ENCODE measurements at places on chromosomes 5 and 9. TPM values are rescaled to one million over a fixed set of nuclear protein-coding genes. Genes with fewer than 3 reads are reported as not detected.

GRCh38 chr5:117041926-117042595 is 467.4 kb upstream of the SEMA6A start:
- H3K4me1 ChIP-seq, result no peaks in the 10 kb centered on the region
- H3K27ac ChIP-seq, result no peak overlapping the region
- no peak for DNase-seq
- H3K4me3 ChIP-seq, result no peak overlapping the region
- H3K27me3 ChIP-seq, result no peaks in the 10 kb centered on the region

DNA sequence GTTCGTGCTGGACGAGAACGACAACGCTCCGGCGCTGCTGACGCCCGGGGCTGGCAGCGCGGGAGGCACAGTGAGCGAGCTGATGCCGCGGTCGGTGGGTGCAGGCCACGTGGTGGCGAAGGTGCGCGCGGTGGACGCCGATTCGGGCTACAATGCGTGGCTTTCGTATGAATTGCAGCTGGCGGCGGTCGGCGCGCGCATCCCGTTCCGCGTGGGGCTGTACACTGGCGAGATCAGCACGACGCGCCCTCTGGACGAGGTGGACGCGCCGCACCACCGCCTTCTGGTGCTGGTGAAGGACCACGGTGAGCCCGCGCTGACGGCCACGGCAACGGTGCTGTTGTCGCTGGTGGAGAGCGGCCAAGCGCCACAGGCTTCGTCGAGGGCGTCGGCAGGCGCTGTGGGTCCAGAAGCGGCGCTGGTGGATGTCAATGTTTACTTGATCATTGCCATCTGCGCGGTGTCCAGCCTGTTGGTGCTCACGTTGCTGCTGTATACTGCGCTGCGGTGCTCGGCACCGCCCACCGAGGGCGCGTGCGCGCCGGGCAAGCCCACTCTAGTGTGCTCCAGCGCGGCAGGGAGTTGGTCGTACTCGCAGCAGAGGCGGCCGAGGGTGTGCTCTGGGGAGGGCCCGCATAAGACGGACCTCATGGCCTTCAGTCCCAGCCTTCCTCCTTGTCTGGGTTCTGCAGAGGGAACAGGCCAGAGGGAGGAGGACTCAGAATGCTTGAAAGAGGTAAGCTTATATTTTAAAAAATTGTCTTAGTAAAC is 2.2 kb downstream of the PCDHA13 start:
- no peak for DNase-seq
- no peaks in the 10 kb centered on the region for H3K4me1 ChIP-seq

DNA sequence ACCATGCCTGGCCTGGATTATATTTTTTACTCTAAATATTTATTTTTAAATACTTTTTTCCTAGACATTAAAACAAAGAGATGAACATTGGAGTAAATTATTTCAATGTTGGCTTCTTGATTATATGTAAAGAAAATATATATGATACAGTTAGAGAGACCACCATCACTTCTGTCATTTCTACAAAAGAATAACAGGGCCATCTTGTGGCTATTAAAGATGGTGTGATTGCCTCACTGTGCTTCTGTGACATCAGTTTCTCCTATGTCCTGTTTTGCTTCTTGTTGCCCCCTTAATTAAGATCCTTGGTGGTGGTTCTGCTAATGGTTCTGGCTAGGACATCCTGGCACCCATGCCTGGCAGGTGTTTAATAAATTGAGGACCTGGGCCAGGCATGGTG is 32.9 kb downstream of the NDFIP1 start:
- no peak overlapping the region for H3K27ac ChIP-seq
- H3K4me1 ChIP-seq, result no peaks in the 10 kb centered on the region
- no peak overlapping the region for H3K4me3 ChIP-seq
- no peaks in the 10 kb centered on the region for H3K27me3 ChIP-seq
- H3K36me3 ChIP-seq, result peaks cover 9% of the 10 kb centered on the region

DNA sequence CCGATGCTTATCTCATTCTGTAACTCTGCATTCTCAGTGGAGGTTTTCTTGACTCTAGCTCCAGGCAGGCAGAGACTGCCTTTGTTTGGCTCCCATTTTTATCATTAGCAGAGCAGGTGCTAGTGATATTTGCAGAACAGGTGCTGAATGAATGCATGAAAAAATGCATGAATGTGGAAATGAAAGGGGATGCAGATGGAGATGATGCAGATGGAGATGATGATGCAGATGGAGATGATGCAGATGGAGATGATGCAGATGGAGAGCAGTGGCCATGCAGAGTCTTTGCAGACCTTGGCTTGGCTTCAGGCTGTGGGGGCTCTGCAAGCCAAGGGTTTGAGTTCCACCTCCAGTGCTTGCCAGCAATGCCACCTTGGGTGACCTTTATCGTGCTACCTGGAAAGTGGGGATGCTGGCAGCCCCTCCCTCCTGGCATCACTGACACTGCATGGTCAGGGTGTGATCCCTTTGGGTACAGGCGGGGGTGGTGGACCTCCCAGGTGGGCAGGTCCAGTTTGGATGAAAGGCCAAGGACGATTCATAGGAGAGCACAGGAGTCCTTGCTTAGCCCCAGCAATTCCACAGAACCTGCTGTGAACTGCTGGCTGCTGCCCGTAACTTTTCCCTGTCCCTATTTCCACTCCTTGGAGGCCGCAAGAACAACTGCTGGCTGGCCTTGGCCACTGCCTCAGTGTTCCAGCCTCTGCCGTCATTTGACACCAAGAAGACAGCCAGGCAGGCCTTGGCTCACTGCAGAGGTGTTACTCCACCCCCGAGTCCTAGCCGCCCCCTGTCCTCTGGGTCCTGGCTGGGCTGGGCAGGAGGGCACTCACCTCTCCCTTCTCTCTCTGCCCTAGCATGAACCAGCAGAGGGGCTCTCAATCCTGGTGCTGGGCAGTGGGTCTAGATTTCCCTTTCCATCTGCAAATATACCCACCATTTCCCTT is 33.0 kb downstream of the ERGIC1 start:
- H3K4me1 ChIP-seq, result peaks cover 99% of the 10 kb centered on the region
- no peaks in the 10 kb centered on the region for H3K27me3 ChIP-seq
- H3K27ac ChIP-seq, result peak overlapping the region; percentile 98

PCDHGA10 gene
- total RNA-seq, result 0.69 TPM

All from Panc1 (cell line).